ENCODE measurements at places on chromosomes 5 and 9. TPM values are rescaled to one million over a fixed set of nuclear protein-coding genes. Genes with fewer than 3 reads are reported as not detected.

DNA sequence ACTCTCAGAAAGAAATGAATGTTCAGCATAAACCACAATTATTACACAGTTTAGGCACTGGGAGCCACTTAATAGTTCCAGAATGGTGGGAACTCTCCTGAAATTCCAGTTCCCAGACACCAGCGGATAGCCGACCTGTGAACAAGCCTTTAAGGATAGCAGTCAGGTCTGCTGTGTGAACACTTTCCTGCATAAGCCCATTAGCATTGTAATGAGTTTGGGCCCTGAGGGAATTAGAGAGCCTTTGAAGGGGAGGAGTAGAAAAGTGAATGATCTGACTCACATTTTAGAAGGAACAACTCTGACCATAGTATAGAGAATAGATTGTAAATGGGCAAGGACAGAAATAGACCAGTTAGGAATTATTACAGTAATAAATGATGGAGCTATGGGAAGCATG, 189.1 kb downstream of the ADGRV1 start:
- H3K27ac ChIP-seq, result no peak overlapping the region
- no peak for DNase-seq
- no peaks in the 10 kb centered on the region for H3K4me1 ChIP-seq
- no peaks in the 10 kb centered on the region for H3K36me3 ChIP-seq
- no peak overlapping the region for H3K4me3 ChIP-seq

GRCh38 chr5:88391991-88392390, 123.3 kb upstream of the TMEM161B start:
- H3K4me3 ChIP-seq, result no peak overlapping the region
- no peak for DNase-seq

DNA sequence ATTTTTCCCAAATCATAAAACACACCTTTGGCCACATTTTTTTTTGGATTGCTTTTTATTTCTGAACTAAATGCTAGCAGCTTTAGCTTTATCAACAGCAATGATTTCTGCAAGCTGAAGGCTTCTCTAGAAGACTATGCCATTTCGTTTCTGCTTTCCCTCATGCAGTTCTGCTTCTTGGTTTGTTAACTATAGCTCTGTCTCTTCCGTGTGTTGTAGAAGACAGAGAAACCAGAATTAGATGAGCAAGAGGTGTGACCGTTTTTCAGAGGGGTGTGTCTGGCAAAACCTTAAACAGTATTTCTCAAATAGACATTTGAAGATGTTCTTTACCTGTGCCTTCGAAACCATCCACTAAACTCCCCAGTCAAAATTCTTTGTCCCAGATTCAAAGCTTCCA, 131.5 kb downstream of the ZNF462 start:
- no peaks in the 10 kb centered on the region for H3K27me3 ChIP-seq
- no peaks in the 10 kb centered on the region for H3K4me1 ChIP-seq
- no peak overlapping the region for H3K4me3 ChIP-seq
- H3K36me3 ChIP-seq, result no peaks in the 10 kb centered on the region

DNA sequence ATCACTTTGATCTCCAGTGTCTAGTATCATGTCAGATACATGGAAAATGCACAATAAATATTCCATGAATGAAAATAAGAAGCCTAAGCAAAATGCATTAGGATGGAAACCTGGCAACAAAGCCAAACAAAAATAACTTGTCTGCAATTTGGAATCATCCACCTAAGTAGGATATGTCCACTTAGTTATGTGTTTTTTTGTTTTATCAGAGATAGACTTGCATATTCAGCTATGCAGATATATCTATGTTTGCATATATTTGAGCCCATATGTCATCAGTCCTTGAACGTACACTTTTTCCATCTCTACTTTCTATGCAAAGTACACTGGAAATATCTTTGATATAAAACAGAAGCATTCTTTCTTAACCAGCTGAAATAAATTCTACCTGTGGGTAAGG, 707.1 kb downstream of the EFNA5 start:
- H3K4me3 ChIP-seq, result no peak overlapping the region
- no peaks in the 10 kb centered on the region for H3K4me1 ChIP-seq
- DNase-seq, result no peak
- H3K36me3 ChIP-seq, result no peaks in the 10 kb centered on the region

DNA sequence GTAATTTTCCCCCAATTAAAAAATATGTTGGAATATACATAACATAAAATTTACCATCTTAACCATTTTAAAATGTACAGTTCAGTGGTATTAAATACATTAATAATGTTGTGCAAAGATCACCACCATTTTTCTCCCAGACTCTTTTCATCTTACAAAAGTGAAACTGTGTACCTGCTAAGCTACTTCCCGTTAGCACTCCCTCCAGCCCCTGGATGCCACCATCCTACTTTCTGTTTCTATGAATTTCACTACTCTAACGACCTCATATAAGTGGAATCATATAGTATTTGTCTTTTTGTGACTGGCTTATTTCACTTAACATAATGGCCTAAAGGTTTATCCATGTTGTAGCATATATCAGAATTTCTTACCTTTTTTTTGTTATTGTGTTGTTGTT, 112.9 kb downstream of the HSPA4 start:
- no peak overlapping the region for H3K27ac ChIP-seq
- H3K4me1 ChIP-seq, result peaks cover 3% of the 10 kb centered on the region
- H3K4me3 ChIP-seq, result no peak overlapping the region

DNA sequence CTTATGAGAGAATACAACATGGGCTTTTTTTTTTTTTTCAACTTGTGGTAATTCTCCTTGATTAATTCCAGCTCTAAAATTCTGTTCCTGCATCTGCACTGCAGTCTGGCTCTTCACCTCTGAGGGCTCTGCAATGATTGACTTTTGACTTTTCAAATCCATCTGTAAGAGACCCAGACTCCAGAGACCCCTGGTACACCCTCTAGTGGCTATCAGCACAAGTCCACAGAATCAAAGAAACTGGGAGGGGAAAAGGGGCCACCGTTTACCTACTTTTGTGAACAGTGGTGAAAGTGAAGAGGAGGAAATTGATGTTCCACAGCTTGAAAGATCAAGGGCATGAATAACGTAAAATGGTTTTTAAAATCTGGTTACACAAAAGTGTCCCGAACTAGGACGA, 151.6 kb downstream of the SLIT3 start:
- H3K27me3 ChIP-seq, result no peaks in the 10 kb centered on the region
- H3K36me3 ChIP-seq, result no peaks in the 10 kb centered on the region
- H3K27ac ChIP-seq, result no peak overlapping the region
- no peaks in the 10 kb centered on the region for H3K4me1 ChIP-seq
- no peak for DNase-seq

PPIC gene
- not detected for total RNA-seq

GRCh38 chr9:109843641-109844040, 63.6 kb downstream of the PALM2AKAP2 start:
- DNase-seq, result no peak
- H3K4me3 ChIP-seq, result no peak overlapping the region
- H3K27ac ChIP-seq, result no peak overlapping the region
- no peaks in the 10 kb centered on the region for H3K4me1 ChIP-seq

Measured in T-cell (primary cell).